RWPE2 (cell line): ENCODE measurements at places on chromosomes 6 and 20.

DNA sequence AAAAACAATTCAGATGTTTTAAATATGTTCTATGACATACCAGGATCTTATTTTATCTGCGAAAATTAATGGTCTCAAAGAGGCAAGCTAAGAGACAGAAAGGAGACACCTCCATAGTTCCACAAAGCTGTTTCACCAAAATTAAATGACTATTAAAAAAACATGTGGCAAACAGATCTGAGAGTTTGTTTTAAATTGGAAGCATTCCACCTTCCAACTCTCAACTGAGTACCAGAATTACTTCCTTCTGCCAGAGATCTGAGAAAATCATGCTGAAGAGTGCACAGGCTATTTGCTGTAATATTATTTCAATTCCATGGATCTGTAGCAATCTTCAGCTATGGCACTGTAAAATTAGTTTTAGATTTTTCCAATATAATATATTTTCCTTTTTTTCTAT is 669.5 kb upstream of the MARCKS start:
- no peak for DNase-seq

GRCh38 chr6:108574457-108575141 is 13.9 kb downstream of the FOXO3 start:
- no peak for DNase-seq

GRCh38 chr6:91965872-91966271 is 1379.0 kb upstream of the MAP3K7 start:
- no peak for DNase-seq

DNA sequence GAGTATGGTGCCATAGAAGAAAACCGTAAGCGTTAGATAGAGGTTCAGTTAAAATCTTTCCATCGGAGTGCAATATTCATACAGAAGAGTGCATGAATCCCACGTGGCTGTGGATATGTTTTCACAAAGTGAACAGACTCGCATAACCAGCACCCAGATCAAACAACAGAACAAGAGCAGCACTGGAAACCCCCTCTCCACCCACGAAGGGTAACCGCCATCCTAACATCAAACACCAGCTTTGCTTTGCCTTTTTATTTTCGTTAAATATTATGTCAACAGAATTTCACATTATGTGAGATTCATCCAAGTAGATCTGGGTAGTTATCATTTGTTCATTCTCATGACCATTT is 4.7 kb downstream of the GTSF1L start:
- DNase-seq = no peak

DNA sequence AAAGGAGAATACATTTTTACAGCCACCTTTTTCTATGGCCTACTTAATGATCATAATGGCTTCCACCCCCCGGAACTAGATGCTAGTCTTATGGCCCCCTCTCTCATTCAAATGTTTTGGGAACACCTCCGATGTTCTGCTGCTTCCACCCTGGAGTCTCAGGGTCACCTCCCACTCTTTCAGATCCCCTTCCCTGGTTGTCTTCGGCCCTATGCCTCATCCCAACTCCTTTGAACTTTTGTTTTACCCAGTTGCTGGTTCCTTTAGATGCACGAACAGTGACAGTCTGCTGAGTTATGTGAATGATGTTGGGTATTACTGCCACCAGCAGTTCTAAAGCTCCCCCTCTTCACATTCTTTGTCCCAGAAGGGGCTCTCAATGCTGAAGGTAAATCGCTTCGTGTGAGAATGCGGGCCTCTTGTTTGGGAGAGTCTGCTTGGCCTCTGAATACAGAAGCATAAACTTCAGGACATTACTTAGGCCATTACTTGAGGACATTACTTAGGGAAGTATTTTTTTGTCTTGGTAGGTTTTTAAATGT is 309.1 kb downstream of the SOX4 start:
- no peak for DNase-seq

DNA sequence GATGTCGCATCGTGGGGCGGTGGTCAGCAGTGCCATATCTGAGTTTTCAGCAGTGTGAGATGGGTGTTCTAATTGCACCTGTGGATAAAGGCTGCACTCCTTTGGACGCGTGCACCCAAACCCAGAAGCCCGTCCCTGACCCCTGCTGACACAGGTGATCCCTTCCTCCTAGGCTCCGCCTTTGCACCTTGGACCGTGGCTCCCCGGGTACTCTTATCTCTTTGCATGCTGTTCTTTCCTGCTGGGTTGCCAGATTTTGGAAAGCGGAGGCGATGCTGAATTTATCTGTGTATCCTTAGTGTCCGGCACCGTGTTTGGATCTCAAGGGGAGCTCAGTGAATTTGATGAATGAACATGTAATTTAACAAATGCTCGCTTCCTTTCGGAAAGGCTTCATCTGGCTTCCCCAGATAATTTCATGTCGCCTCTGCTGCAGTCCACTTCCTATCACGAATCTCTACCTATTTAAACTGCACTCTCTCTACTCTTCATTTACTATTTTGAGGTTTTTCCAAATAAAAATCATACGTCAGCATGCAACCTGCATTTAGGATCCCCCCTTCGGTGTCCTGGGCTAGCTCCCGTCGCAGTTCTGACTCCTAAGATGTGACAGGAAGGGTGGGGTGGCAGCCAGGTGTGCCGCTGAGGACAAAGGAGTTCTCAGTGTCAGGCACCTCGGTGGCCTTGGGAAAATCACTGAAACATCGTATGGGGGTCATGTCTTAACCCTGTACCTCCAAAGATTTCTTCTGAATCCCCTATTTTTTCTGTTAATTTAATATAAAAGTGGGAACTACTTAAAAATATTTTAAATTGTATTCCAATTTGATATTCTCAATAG is 753 bp upstream of the PERP start:
- no peak for DNase-seq

GRCh38 chr6:25237579-25237978 is 41.6 kb upstream of the CARMIL1 start:
- DNase-seq = no peak
